ENCODE measurements at places on chromosomes 1 and 21.

DNA sequence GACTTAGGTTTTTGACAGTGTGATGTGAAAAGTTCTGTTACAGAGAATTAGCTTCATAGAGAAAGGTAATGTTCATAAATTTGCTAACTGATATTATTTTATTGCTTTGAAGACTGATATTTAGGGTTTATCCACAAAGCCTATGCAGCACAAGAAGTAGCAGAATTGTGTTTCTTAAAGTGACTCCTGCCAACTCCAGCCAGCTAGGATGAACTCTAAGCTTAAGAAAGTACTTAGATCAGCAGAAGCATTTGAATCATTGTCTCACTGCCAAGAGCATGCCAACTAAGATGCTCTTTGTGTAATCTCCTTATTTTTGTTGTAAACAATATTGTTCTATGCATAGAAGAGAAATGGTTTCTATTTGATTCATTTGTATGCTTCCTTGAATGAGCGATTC, 589.4 kb upstream of the ADGRL4 start:
- no peak for DNase-seq

DNA sequence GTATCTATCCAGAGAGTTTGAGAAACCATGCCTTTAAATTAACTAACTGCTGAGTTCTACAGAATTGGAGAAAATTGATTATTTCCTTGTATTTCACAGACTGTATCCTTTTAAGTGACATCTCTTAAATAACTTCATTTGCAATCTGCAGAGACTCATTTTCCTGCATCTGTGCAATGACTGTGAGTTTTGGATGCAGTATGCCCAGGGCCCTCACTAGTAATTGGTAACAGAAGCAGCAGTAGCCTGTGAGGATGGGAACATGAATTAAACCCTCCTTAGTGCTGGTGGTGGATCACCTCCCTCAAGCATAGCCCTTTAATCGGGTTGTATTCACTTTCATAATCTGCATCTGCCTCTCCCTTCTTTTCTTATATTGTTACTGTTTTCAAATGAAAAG, 21.7 kb upstream of the SH3D21 start:
- DNase-seq, result no peak

DNA sequence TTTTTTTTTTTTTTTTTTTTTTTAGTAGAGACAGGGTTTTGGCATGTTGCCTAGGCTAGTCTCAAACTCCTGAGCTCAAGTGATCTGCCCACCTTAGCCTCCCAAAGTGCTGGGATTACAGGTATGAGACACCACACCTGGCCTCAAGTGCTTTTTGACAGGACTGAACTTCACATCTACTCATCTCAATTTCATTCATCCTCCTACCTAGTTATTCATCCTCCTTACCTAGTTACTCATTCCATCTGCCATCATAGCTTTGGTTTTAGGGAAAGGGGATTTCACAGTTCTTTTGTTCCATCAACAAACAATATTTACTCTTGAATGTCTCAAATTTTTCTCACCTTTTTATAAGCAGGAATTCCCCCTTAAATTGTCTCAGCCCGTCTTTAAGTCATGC, 38.6 kb upstream of the RALGPS2 start:
- DNase-seq, result no peak

DNA sequence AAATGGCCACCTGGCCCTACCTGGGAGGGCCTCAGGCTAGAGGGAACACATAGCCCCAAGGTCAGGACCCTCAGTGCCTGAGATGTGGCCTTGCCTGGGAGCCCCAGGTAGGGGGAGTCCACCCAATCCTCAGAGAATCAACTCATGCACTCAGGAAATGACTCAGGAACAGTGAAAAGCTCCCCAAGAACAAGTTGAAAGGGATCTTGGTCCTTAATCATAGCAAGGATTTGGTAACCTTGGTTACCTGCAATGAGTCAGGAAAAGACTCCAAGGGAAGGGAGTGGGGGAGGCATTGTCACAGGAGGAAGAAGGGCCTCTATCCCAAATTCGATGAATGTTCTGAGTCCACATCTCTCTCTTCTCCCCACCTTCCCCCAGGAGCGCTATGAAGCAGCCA, 17.0 kb downstream of the MAP7D1 start:
- no peak for DNase-seq

GRCh38 chr1:20380616-20381035, 90.0 kb downstream of the VWA5B1 start:
- DNase-seq, result no peak

DNA sequence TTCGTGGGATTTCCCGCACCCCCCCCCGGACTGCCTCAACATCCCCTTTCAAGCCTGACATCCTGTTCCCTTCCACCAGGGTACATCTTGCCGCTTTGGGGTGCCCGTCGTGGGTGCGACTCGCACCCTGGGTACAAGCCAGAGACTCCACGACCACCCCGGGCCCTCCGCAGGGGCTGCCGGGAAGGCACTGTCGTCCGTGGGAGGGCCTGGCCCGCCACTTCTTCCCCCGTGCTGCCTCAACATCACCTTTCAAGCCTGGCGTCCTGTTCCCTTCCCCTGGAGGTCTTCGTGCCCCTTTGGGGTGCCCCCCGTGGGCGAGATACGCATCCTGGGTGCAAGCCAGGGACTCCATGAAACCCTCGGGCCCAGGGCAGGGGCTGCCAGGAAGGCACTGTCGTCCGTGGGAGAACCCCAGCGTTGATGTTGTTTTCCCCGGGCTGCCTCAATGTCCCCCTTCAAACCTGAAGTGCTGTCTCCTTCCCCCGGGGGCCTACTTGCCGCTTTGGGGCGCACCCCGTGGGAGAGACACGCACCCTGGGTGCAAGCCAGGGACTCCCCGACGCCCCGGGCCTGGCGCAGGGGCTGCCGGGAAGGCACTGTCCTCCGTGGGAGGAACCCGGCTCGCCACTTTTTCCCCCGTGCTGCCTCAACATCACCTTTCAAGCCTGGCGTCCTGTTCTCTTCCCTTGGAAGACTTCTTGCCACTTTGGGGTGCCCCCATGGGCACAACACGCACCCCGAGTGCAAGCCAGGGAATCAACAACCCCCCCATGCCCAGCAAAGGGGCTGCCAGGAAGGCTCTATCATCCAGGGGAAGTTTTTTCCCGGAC, 138.6 kb downstream of the LIPI start:
- no peak for DNase-seq

GRCh38 chr1:226376300-226376699, 31.6 kb downstream of the PARP1 start:
- DNase-seq, result no peak

GRCh38 chr1:177786176-177786745, 183.6 kb downstream of the SEC16B start:
- no peak for DNase-seq

- DNase-seq, result no peak
These were observed 118.1 kb downstream of the PGBD5 start for GRCh38 chr1:230308039-230308438.

GRCh38 chr1:173411835-173412742, 65.0 kb upstream of the PRDX6 start:
- no peak for DNase-seq

DNA sequence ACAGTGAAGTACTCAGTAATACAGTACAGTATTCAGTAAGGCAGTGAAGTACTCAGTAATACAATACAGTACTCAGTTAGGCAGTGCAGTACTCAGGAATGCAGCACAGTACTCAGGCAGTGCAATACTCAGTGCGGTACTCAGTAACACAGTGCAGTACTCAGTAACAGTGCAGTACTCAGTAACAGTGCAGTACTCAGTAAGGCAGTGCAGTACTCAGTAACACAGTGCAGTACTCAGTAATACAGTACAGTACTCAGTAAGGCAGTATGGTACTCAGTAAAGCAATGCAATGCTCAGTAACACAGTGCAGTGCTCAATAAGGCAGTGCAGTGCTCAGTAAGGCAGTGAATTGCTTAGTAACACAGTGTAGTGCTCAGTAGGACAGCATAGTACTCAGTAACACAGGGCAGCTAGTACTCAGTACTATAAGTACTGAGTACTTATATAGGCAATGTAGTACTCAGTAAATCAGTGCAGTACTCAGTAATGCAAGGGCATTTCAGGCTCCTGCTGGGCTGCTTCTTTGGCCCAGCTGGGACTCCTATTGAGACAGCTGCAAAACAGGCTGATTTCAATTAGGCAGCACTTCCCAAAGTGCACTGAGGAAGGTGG, 411.3 kb downstream of the DISC1 start:
- DNase-seq, result no peak

- no peak for DNase-seq
These were observed 81.3 kb upstream of the ZNF281 start for GRCh38 chr1:200491103-200491502.

DNA sequence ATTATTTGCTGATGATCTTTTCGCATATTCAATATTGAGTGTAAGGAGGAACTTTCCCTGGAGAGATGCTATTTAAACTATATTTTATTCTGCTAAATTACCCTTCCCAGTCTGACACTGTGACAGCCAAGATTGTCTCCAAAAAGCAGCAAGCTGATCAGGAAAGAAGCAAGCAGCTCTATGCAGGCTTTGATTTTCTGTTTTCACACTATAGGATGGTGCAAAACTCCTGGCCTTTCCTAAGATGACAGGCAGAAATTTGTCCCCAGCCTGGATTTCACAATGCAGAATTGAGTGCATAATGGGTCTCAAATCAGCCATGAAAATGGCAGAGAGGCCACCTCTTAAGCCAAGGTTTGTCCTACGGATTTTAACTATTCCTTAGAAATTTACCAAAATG, 1.1 kb downstream of the SGIP1 start:
- no peak for DNase-seq

- DNase-seq, result no peak
These were observed 66.3 kb downstream of the SIM2 start for GRCh38 chr21:36765229-36765628.

DNA sequence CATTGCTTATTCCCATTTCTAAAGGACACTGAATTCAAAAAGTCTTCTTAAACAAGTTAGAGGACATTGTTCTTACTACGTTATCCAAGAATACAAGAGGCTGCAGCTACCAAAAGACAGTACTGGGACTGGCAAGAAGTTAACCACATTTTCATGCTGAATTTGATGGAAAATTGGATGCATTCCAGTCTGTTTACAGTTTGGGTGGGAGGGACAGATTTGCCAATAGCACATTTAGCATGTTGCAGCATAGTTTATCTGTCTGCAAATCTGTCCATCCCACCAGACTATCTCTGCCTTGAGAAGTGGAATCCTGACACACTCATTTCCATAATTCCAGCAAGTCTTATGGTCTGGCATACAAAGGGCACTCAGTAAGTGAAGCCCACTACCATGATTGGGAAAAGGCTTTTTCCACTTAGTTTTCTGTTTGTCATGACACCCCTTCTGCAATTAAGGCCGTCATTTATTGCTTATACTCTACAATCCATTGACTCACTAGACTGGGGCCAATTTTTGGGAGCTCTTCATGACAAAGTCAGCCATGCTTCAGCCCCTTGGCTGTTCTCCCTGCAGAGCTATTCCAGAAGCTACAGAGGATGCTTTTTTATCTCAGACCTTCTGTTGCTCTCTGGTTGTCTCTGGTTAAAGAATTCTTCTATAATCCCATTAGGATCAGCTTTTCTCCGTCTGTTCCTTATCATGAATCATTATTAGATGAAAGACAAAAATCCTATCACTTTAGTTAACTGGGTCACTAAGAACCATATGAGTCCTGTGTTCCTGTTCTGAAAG, 355.8 kb upstream of the PTBP2 start:
- DNase-seq, result no peak

DNA sequence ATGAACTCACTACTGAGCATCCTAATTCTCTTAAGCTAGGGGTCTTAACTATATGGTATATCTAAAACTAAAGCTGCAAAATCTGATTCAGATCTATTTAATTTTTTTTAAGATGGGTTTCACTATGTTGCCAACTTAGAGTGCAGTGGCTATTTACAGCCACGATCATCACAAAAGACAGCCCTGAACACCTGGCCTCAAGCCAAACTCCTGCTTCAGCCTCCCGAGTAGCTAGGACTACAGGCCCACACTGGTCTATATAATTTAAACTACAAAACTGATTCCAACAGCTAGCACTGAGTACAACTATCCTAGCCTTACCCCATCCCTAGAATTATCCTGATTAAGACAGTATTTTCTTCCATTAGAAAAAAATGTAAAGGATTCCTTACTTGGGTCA, 37.1 kb downstream of the EIF4G3 start:
- peak; percentile 63 for DNase-seq

- DNase-seq, result no peak
These were observed 10.5 kb upstream of the IGFN1 start for GRCh38 chr1:201180141-201180540.

GRCh38 chr21:41055266-41055665, 112.7 kb upstream of the BACE2 start:
- no peak for DNase-seq

DNA sequence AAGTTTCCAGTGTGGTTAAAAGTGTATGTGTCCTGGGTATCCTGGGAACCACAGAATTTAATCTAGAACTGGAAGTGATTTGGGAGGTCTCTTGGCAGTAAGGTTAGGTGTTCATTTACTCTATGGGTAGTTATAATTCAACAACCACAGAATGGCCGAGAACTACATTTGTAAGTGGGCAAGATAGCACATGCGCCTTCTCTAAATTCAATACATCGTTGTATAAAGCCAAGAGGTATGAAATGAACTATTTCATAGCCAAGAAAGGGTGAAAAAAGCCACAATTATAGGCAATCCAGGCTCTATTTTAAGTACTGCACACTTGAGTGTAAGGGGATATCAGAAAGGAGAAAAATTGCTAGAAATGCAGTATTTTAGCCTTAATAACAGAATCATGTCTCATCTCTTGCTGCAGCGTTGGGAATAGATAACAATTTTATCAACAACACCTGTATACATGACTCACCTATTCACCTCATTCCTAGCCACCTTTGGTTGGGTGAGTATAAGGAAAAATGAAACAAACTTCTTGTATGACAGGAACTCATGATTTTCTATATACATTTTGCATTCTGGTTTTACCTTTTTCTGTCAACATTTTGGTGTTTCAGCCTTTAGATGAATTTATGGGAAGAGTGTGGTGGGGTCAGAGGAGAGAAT, 4.5 kb downstream of the SDCCAG8 start:
- DNase-seq, result no peak

DNA sequence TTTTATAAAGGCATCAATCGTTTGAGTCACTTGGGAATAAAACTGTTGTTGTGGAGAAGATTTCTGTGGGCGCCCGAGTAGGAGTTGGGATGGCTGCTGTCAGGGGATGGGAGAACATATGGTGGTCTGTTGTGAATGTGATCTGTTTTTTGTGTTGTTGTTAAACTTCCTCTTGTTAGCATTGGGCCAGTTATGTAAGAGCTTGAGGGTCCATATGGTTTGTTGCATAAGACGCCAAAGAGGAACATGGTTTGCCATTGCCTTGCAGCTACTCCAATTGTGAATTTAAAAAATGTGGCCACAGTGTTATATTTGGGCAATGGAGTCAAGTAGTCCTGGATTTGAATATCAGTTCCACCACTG, 136.1 kb upstream of the JUN start:
- DNase-seq, result no peak

Data from BE2C (cell line).